Stimulated activated CD4-positive, alpha-beta T cell treated with anti-CD3 and anti-CD28 coated beads, Interleukin-2, amount 100 ng/mL, for 48 hours (primary cell): ENCODE measurements at places on chromosomes 1 and 21.

DNA sequence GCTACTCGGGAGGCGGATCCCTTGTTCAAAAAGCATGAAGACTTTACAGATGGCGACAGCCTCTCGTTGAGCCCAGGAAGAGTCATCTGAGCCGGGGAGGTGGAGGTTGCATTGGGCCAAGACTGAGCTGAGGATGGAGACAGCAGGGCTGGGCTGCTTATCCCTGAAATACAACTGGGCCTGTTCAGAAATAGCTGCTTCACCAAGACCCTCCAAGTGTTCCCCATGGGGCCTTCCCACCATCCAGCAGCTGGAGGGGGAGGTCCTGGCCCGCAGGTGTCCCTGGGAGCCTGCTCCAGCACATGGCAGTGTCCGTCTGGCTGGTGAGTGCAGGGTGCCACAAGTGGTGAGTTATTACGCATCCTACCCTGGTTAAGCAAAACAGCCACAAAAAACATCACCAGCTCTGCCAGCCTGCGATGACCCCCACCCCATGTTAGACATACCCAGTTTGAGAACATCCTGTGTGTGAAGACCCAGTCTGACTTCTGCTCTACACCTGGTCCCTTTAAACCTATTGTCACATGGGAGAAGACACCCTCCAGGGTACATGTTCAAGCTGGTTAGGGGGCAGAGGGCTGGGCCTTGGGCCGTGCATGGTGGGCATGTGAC is 93.1 kb upstream of the TMPRSS2 start:
- DNase-seq, result no peak

DNA sequence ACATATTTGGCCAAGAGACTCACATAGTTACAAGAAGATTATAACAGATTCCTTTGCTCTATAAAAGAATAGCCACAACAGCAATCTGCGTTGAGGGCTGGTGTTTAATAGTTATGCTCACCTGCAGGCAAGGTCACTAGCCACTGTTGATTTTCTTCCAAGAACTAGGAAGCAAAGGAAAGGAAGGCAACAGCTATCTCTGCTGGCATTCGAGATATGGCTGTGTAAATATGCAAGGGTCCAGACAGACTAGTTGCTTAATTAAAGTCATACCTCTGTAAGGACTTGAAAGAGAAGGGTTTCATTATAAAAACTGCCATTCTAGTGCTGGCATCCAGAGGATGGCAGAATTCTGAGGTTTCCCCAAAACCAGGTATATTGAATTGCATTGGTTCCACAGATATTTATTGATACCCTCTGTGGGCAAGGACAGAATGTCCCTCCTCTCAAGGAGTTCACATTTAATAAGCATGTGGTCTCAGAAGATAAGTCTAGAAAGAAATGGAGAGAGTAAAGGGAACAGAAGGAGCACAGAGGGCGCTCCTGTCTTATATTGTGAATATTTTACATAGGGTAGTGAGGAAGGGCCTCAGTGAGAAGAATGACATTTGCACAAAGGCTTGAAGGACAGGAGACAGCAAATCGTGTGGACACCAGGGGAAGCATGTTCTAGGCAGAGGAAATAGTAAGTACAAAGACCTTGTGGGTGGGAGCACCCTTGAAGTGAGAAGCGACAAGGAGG is 23.6 kb upstream of the PLEKHA6 start:
- no peak for DNase-seq

GRCh38 chr1:208756339-208756981 is 512.3 kb upstream of the PLXNA2 start:
- DNase-seq, result no peak

- DNase-seq, result no peak
Measured at GRCh38 chr1:52668711-52669110, 29.4 kb downstream of the COA7 start.

DNA sequence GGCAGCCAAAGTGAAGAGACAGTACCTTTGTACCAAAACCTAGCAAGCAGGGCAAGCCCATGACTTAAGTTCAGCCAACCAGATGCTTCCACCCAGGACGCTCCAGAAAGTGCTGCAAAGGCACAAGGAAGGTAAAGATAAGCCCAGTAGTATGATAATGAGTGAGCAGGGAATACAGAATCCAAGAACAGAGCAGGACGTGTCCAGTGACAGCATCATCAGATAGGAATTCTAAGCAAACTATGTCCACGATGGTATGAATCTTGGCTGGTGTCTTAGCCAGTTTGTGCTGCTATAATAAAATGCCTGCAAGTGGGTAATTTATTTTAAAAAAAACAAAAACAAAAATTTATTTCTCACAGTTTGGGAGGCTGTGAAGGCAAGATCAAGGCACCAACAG is 13.6 kb downstream of the GJA4 start:
- no peak for DNase-seq

GRCh38 chr21:14545906-14546480 is at the start of gene SAMSN1:
Gene SAMSN1 (minus strand): TSS chr21:14546315. CDS start chr21:14546261, 54 bp downstream.
- DNase-seq, result no peak

DNA sequence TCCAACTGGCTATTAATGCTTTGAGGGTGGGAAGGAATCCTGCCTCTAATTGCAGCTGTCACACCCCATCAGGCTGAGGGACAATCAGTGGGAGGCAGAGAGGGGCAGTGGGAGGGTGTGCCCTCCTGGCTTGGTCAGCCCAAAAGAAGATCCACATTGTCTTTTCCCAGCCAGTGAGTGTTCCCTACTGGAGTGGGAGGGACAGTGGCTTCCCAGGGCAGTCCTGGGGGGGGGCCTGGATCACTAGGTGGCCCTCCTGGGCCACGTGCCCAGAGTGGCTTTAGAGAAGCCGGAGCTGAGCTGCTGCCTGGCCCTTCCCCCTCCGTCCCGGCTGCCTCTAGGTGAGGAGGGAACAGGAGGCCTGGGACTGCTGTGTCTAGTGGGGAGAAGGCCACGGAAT is 14.0 kb downstream of the INKA2 start:
- no peak for DNase-seq

- no peak for DNase-seq
Measured at GRCh38 chr21:44051462-44051941, 39.4 kb downstream of the TRAPPC10 start.

GRCh38 chr1:230863449-230863848 is 4.9 kb downstream of the C1orf198 start:
- DNase-seq, result no peak

- peak; percentile 67 for DNase-seq
Measured at GRCh38 chr1:155070721-155071569, 7.4 kb downstream of the EFNA4 start.

DNA sequence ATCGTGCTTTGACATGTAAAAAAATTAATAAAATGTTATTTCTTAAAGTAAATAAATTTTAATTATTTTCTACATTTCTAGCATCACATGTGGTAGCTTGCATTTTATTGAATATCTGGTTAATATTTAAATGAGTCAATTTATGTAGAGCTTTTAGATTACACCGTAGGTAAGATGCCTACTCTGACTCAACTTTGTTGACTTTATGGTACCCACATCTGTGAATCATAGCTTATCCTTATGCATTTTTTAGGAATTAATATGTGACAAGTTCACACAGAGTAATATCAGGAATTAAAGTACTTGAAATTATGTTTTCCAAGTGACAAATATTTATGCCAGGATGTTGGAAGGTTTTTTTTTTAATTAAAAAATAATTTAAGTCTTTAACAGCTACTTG is 120.7 kb downstream of the LEPR start:
- no peak for DNase-seq

- no peak for DNase-seq
Measured at GRCh38 chr21:35303085-35303484, 254.0 kb upstream of the RUNX1 start.

GRCh38 chr1:41773144-41773591 is 145.6 kb downstream of the HIVEP3 start:
- DNase-seq, result no peak

DNA sequence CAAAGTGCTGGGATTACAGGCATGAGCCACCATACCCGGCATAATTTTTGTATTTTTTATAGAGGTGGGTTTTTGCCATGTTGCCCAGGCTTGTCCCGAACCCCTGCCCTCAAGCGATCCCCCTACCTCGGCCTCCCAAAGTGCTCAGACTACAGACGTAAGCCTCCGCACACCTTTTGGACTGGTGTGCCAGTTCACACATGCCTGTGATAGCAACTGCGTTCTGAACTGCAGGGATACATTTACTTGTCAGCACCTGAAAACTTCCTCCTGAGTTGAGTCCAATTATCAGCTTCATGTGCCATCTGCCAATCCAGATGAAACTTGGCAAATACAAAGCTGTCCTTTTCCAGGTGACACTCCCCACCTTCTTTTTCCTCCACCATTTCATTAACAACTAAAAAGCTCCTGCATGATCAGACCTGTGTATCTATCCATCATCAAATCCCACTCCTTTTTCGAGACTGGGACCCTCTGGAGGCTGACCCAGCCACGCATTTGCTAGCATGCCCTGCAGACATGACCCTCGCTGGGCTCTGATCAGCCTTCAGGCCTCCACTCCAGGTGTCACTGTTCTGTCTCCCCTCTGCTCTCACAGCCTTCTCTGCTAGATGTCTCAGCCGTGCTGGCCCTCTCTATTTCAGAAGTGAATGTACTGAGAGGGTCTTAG is 2.1 kb upstream of the DEGS1 start:
- no peak for DNase-seq

- DNase-seq, result no peak
Measured at GRCh38 chr1:158425027-158425426, 1.0 kb downstream of the OR10K2 start.

GRCh38 chr1:234643111-234643849 is 33.3 kb upstream of the IRF2BP2 start:
- DNase-seq, result no peak

GRCh38 chr1:226112626-226113025 is 50.1 kb downstream of the H3-3A start:
- DNase-seq, result no peak
